Fibroblast of skin of back (primary cell): ENCODE measurements at places on chromosomes 1 and 21.

DNA sequence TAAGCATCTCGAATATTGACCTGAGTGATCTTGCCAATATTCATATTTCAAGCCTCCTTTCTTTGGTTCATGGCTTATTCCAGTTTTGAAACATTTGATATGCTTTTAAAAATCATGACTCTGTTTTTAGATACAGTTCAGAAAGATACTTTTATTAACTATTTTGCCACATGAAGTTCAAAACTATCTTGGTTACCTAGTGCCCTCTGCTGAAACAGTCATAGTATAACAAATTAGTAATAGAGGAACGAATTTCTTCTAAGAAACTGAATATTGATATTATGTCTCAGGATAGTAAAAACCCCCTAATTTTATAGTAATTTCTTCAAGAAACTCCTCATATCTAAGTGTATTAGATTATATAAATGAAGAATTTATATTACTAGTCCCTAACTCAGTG, 52.6 kb upstream of the RC3H1 start:
- DNase-seq, result peak; percentile 41

GRCh38 chr1:241485145-241485544, 34.4 kb downstream of the FH start:
- DNase-seq, result no peak

GRCh38 chr1:37410815-37411214, 63.6 kb upstream of the ZC3H12A start:
- DNase-seq, result peak; percentile 24

- peak; percentile 61 for DNase-seq
Observed at GRCh38 chr1:200558866-200559459, 61.6 kb downstream of the KIF14 start.

DNA sequence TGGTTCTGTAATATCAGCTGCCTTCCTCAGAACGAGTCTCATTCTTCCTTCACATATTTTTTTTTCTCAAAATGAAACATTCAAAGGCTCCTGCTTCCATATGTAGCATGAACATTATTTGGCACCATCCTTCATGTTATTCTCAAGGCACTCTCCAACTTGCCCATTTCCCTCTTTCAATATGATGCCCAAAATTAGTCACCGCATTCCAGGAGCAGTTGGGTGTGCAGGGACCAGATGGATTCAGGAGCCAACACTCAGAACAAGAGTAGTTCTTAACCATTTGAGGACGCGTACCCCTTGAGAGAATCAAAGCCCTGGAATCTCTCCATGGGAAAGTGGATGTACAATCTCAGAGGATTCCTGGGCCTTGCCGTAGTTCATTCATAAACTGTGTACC, 50.3 kb downstream of the KCNK1 start:
- no peak for DNase-seq

GRCh38 chr1:229221106-229222019, 49.5 kb upstream of the RAB4A start:
- DNase-seq, result peak; percentile 15

- DNase-seq, result no peak
Observed at GRCh38 chr1:153231785-153232184, 14.4 kb downstream of the PRR9 start.

- DNase-seq, result peak; percentile 30
Observed at GRCh38 chr1:151984313-151984956, 9.2 kb downstream of the S100A10 start.

DNA sequence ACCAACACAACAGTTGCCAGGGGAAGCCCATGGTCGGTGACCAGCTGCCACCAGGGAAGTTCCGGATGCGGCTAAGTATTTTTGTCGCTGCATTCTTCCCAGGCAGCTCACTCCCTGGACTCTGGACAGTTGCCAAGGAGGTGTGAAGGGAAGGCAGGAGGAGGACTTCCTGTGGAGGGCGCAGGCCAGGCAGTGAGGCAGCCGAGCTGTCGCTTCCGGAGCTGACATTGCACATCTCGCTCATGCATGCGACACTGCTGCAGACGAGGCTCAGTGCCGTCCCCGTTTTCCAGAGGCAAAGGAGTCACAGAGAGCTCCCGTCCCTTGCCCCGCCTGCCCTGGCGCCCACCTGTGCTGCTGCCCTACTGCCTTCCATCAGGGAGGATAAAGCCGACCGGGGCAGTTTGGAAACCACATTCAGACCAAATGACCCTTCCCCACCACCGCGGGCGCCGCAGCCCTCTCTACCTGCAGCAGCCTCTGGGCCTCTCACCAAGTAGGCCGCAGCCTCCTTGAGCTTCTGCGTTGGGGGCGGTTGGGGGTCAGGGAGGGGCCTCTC, 81.4 kb downstream of the NENF start:
- peak; percentile 90 for DNase-seq

DNA sequence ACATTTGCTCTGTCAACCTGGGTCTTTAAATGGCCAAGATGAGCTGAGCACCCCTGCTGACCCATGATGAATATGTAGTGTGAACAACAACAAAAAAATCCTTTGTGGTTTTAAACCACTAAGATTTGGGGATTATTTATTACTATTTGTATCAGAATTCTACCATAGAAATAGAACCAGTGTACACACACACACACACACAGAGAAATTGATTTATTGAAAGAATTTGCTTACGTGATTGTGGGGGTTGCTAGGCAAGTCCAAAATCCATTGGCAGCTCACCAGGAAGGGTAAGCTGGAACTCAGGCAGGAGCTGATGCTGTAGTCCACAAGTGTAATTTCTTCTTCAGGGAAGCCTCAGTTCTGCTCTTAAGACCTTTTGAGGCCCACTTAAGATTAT, 82.5 kb upstream of the MAP1LC3C start:
- DNase-seq, result peak; percentile 17

DNA sequence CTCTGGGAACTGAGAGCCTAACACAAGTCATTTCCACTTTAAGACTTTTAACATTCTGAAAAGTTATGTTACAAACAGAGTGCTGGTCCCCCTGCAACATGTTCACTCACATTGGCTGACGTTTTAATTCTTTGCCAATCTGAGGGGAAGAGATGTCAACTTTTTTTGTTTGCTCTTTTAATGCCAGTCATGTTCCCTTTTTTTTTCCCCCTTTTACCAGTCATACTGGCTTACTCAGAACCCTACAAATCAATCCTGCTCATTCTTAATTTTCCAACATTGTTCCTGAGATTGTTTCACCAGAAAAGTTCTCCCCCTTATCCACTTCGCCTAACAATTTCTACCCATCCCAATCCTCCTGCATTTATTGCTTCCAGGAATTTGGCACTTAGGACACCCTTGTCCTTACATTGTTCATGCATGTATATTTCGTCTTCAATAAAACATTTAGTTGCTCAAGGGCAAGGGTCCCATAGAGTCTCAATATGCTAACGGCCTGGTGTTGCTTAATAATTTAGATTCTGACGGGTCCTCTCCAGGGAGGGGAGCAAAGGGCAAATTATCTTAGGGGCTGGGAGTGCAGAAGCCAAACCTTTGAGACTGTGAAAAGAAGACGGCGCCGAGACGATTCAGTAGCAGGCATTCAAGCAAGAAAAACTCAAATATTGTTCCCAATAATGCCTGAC, 624 bp upstream of the CR1L start:
- DNase-seq, result no peak

DNA sequence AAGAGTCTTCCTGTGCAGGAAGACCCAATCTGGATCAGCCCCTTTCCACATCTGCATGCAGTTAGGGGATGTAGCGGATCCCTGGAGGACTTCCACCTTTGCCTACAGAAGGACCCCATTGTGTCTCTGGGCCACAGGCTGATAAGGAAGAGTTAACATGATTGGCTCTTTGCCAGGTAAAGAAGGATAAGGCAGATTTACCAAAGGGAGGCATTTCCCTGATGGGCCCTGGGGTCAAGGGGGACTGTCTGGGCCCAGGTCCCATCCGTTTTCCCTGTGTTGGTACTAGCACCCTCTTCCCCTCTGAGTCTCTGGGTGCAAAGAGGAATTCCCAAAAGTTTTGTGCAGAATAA, 29.1 kb downstream of the SLC26A9 start:
- no peak for DNase-seq

DNA sequence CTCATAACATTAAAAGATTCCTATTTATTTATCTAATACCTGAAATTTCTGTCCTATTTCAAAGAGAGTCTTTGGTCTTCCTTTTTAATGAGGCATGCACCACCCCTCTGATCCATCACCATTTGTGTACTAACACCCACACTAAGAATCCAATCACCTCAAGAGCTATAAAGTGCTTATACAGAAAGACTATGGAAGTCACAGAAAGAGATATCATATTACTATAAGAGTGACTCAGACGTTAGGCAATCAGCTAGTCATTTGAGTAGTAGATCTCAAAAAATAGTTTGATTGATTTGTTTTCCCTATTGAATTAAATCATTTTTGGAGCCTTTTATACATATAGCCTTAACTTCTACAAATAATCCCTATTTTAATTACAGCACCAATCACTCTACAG, 46.1 kb downstream of the NME7 start:
- DNase-seq, result peak; percentile 32

- no peak for DNase-seq
Observed at GRCh38 chr1:39080831-39081270, 54.7 kb downstream of the NDUFS5 start.

DNA sequence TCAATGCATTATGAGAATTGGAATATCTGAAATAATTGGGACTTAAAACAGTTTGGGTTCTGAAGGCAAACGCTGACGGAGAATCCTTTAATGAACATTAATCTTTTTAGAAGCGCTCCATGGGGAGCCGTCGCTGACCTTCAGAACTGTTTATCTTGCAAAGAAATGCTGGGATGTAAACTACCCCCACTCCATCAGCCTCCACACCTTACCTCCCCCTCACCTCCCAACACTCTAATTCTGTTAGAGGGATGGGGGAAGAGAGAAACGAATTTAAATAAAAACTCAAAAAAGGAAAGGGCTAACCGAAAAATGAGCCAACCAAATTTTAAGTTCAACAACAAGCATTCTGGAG, 44.1 kb upstream of the DNAJC6 start:
- DNase-seq, result no peak

- no peak for DNase-seq
Observed at GRCh38 chr1:150808121-150808520, at the start of gene CTSK. TSS of gene CTSK (minus strand) at chr1:150808260. CDS start at chr1:150806805, 1,455 bp downstream.

GRCh38 chr1:38231941-38232340, 185.3 kb upstream of the POU3F1 start:
- no peak for DNase-seq

GRCh38 chr21:15222707-15223106, 157.9 kb upstream of the NRIP1 start:
- DNase-seq, result no peak

DNA sequence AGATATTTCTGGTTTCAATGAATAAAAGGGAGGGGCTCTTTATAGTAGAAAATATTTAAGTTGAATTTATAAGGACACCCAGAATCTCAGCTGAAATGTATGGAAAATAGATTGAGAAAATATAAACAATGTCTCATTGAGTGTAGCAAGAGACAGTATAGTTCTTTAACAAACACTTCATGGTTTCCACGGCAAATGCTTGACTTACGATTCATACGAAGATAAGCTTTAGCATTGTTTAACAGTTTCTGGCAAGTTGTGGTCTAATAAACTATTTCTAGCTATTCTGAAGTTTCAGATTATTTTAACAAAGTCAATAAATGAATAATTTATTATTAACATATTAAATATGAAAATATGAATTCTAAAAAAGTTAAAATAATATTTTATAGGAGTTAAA, 1419.4 kb downstream of the KCNT2 start:
- peak; percentile 63 for DNase-seq

DNA sequence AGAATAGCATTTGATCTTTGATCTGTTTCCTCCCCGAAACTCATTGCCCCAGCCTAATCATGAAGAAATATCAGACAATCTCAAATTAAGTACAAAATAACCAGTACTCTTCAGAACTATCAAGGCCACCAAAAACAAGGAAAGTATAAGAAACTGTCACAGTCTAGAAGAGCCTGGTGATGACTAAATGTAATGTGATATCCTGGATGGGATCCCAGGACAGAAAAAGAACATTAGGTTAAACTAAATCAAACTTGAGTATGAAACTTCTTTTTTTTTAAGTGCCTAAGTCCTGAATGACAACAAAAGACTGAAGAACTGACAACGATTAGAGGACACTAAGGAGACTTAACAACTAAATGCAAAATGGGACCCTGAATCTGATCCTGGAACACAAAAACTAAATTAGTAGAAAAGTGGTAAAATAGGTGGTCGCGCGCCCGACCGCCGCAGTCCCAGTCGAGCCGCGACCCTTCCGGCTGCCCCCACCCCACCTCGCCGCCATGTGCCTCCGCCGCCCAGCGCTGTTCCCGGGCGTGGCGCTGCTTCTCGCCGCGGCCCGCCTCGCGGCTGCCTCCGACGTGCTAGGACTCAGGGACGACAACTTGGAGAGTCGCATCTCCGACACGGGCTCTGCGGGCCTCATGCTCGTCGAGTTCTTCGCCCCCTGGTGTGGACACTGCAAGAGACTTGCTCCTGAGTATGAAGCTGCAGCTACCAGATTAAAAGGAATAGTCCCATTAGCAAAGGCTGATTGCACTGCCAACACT, 5.5 kb upstream of the PRKAB2 start:
- DNase-seq, result peak; percentile 64

GRCh38 chr1:78004719-78005447, at the start of gene DNAJB4:
TSS of gene DNAJB4 (plus strand) at chr1:78004939. CDS start at chr1:78005111, 172 bp downstream.
- peak; percentile 98 for DNase-seq
